ENCODE measurements at places on chromosomes 5 and 9. TPM values are rescaled to one million over a fixed set of nuclear protein-coding genes. Genes with fewer than 3 reads are reported as not detected.

The CCDC152 gene
- total RNA-seq: 1.6 TPM

The SKP1 gene
- 303 TPM for total RNA-seq

The LHX3 gene
- 0.16 TPM for total RNA-seq

- DNase-seq: no peak
- H3K36me3 ChIP-seq: no peaks in the 10 kb centered on the region
- H3K27ac ChIP-seq: no peak overlapping the region
- H3K4me3 ChIP-seq: no peak overlapping the region
Observed at GRCh38 chr5:132831095-132831860, 831 bp upstream of the SHROOM1 start.

DNA sequence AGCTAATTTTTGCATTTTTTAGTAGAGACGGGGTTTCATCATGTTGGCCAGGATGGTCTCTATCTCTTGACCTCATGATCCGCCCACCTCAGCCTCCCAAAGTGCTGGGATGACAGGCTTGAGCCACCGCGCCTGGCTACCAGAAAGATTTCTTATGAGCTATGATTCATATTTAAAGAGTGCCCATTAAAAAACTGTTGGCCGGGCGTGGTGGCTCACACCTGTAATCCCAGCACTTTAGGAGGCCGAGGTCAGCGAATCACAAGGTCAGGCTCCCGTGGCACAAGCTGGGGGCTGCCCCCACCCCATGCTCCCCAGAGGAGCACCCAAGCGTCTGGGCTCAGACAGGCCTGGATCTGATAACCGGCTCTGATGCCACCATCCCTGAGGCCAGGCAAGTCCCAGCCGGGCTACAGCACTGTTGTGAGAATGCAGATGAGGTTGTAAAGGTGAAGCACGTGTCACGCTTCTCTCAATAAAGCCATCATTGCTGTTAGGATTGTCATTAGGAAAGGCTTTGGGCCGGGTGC lies 13.9 kb downstream of the QRFP start:
- no peaks in the 10 kb centered on the region for H3K27me3 ChIP-seq
- H3K4me1 ChIP-seq: no peaks in the 10 kb centered on the region
- DNase-seq: no peak
- H3K4me3 ChIP-seq: no peak overlapping the region

DNA sequence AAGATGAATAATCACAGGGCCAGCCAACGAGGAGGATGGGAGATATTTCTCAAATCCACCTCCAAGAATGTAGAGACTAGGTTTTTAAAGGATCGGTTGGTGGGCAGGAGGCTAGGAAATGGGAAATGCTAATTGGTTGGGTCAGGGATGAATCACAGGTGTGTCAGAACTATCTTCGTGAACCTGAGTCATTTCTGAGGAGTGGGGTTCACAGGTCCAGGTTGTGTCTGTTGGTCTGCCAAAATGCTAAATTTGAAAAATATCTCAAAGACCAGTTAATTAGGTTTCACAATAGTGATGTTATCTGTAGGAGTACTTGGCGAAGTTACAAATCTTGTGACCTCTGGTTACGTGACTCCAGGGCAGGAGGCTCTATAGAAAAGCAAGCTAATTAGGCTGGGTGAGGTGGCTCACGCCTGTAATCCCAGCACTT lies 2.6 kb upstream of the PLAA start:
- no peaks in the 10 kb centered on the region for H3K27me3 ChIP-seq
- no peak overlapping the region for H3K27ac ChIP-seq
- no peak for DNase-seq
- H3K4me1 ChIP-seq: peaks cover 15% of the 10 kb centered on the region
- H3K4me3 ChIP-seq: no peak overlapping the region

DNA sequence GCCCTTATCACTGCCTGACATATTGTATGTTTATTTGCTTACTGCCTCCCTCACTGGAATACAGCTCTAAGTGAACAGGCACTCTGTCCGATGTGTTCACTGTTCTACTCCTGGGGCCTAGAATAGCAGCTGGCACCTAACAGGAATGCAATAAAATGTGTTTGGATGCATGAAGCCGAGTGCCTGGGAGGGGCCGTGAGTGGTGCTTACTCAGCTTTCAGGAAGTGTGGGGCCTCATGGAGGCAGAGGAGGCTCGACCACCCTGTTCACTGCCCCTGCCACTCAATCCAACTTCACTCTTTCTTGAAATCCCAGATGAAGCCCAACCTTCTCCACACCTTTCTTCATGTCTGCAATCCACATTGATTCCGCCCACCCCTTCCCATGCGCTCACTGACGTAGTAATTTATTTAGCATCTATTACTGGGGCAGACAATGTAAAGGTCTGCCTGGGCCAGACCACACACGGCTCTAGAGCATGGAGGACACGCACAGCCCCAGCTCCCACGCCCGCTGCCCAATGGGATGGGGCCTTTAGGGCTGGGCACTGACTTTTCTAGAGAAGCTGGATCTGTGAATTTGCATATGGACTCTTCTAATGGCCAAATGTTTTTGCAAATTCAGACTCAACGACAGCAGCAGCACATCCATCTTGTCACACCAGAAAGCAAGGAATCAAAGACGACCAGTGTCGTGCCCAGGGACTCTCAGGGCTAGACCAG lies 21.3 kb downstream of the TBC1D9B start:
- H3K36me3 ChIP-seq: peaks cover 63% of the 10 kb centered on the region
- no peaks in the 10 kb centered on the region for H3K4me1 ChIP-seq
- no peak overlapping the region for H3K27ac ChIP-seq
- H3K4me3 ChIP-seq: no peak overlapping the region
- DNase-seq: no peak
- no peaks in the 10 kb centered on the region for H3K27me3 ChIP-seq

GRCh38 chr5:161001604-161002003 lies 149.6 kb upstream of the ATP10B start:
- no peaks in the 10 kb centered on the region for H3K27me3 ChIP-seq
- H3K4me3 ChIP-seq: no peak overlapping the region
- no peaks in the 10 kb centered on the region for H3K4me1 ChIP-seq
- no peaks in the 10 kb centered on the region for H3K36me3 ChIP-seq
- DNase-seq: no peak

DNA sequence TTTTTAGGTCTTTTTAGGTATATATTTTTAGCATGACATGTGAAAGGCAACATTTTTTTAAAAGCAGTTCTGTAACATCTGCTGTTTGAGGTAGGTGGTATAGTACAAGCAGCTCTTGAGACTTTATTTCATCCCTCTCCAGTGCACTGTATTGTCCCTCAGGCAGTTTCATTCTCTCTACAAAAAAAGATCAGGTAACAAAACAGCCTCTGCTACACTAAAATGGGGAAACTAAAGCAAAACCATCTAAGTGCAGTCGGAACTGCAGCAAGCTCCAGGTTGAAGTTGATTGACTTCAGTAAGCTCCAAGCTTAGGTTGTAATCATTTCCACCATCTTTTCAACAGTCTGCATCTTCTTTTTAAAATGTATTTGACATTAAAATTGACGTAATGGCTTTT lies 195.6 kb downstream of the DEPDC1B start:
- DNase-seq: no peak
- H3K27ac ChIP-seq: no peak overlapping the region
- H3K4me3 ChIP-seq: no peak overlapping the region
- no peaks in the 10 kb centered on the region for H3K27me3 ChIP-seq

GRCh38 chr9:117555964-117556629 lies 141.2 kb upstream of the ASTN2 start:
- no peaks in the 10 kb centered on the region for H3K36me3 ChIP-seq
- no peak overlapping the region for H3K4me3 ChIP-seq
- no peak overlapping the region for H3K27ac ChIP-seq

DNA sequence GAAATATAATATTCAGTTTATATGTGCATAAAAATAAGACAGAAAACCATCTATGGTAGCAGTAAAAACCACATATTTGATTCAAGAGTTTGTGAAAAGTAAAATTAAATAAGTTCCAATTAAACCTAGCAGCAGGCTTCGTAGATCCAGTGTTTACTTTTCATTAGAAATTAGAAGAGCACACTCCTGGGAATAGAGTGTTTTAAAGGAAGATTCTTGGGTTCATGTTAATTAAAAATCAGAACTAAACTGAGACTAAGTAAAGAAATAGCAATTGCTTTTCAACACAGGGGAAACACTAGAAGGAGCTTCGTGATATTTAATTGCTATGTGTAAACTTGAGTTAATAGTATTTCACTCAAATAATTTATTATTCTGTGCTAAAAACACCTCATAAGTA lies 1097.8 kb upstream of the CDH18 start:
- DNase-seq: no peak
- no peaks in the 10 kb centered on the region for H3K4me1 ChIP-seq
- H3K27me3 ChIP-seq: no peaks in the 10 kb centered on the region
- no peak overlapping the region for H3K4me3 ChIP-seq

Data from CD4-positive, alpha-beta T cell (primary cell).